ENCODE measurements at places on chromosomes 5 and 9.

DNA sequence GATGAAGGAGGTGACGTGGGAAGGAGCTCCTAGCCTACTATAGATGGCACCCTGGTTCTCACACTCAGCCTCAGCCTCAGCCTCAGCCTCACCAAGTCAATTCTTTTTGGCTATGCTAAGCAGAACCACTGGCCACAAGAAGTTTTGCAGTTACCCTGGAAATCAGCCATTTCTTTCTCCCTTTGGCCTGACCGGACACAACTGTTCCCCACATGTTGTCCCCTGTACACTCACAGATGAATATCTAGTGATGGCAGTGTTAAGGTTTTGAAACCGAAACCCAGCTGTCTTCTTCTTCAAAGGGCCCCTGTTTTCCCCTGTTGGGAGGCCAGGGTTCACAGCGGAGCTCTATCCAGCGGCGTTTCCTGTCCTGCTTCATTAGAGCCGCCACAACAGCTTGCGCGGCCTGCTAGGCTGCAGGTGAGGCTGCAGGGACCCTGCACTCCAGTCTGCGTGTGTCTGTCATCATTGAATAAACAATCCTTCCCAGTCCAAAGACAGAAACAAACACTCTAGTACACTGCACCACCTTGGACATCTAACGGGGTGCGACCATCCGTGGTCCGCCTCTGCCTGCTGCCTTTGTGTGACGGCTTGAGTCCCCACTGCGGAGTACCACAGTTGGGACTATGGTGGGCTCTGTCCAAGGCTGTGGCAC, 250.5 kb downstream of the DENND1A start:
- DNase-seq, result peak; percentile 32

- no peak for DNase-seq
Observed at GRCh38 chr5:175542232-175542965, 64.0 kb downstream of the SFXN1 start.

GRCh38 chr9:138112090-138112748, 234.6 kb downstream of the CACNA1B start:
- no peak for DNase-seq

DNA sequence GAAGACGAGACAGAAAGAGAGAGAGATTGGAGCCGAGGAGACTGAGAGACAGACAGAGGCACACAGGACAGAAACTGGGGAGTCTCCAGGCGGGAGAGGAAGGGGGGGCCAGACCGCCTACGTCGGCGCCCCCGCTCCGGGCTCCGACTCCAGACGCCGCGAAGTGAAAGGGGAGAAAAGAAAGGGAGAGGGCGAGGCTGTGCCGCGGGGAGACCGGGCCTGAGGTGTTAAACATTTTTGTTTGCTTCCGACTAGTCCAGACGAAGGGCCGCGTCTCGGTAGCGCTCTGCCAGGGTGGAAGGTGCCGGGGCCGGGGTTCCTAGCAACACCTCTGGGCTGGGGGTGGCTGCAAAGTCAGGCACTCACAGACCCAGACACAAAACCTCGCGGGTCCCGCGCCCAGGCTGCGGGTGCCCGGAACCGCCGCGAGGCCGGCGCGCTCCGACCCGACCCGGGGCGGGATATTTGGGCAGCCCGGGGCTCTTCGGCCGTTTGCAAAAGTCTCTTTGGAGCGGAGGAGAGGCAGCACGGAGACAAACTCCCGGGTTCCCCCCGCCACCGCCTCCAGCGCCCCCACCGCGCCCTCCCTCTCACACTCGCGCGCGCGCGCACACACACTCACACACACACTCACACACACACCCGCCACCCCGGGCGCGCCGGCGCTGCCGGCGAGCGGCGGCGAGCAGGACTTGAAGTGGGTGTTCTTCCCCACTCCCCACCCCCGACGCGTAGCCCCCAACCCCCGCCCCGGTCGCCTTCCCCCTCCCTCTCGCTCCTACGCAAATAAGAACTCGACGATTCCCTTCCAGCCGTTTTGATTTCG, 626 bp upstream of the FST start:
- DNase-seq, result peak; percentile 69

- DNase-seq, result no peak
Observed at GRCh38 chr5:160105686-160106360, 13.4 kb downstream of the PWWP2A start.

- DNase-seq, result no peak
Observed at GRCh38 chr5:158843305-158843704, 256.4 kb downstream of the EBF1 start.

GRCh38 chr5:173873306-173873922, 14.7 kb upstream of the CPEB4 start:
- DNase-seq, result no peak

DNA sequence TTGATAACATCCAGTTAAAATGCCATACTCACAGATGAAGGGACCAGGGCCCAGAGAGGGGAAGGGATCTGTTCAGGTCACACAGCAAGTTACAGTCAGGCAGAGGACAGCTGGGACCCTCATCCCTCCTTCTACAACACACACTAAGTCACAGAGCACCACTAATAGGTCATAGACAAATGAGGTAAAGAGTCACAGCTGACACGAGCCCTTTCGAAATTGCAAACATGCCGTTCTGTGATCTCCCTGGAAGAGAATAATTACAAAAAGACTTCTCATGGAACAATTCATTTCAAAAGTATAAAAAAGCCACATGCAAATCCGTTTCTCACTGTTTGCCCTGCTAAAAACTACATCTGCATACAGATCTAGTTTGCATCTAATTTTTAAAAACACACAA, 15.5 kb downstream of the IGFBPL1 start:
- no peak for DNase-seq

DNA sequence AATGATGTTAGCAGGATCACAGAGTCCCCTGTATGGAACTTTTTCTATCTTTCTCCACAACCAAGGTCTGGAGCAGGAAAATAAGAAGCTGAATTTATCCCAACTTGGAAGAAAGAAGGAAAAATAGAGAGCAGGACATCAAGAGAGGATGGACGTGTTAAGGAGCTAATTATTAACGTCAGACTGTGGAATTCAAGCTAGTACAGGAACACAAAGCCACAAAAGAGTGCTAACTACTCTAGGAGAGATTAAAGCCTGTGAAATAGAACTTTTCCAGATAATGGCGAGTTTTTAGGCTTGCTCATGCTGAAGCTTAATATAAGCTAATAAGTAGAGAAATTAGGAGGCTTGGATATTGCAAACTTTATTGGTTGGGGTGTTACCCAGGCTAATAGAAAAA, 632 bp upstream of the SPINK13 start:
- DNase-seq, result no peak

GRCh38 chr9:125513668-125514413, 193.2 kb downstream of the MAPKAP1 start:
- DNase-seq, result peak; percentile 79

GRCh38 chr9:81462801-81463200, 226.5 kb downstream of the TLE1 start:
- peak; percentile 45 for DNase-seq

DNA sequence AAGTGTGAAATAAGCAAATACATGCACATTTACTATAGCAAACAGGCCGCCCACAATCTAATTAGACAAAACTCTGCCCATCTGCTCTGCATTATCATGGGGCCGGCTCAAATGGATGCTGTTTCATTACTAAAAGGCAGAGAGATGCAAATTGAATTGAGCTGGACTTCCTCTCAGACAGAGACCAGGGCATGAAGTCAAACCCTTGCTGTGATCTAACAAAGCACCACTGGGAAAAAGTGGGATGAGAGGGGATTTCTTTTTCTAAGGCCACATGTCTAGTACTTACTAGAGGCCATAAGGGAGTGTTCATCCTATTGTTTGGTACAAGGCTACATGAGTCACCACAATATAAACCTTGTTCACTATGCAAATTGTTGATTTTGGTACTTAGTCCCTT, 614.7 kb downstream of the ISL1 start:
- no peak for DNase-seq
